ENCODE measurements at places on chromosomes 7 and 10.
A peak's percentile ranks its signal among the peaks of the same experiment; 100 is the strongest.

- no peak for DNase-seq
Measured at GRCh38 chr7:20085086-20085485, 132.1 kb downstream of the MACC1 start.

DNA sequence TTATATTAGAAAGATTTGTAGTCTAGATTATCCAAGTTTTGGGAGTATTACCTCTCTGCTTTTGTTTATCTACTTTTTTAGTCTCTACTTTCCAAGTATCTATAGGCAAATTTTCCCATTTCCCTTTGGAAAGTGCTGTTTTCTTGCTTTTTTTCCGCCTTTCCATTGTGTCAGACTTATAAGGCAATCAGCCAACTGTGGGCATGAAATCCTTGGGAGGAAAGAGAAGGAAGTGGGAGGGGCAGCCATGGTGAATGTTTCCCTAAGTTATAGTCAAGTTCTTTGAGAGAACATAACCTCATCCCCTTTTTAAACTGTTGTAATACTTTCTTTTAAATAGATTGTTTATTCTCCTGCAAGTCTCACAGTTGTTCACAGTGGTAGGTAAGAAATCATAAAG is 52.6 kb downstream of the PTEN start:
- DNase-seq, result no peak

DNA sequence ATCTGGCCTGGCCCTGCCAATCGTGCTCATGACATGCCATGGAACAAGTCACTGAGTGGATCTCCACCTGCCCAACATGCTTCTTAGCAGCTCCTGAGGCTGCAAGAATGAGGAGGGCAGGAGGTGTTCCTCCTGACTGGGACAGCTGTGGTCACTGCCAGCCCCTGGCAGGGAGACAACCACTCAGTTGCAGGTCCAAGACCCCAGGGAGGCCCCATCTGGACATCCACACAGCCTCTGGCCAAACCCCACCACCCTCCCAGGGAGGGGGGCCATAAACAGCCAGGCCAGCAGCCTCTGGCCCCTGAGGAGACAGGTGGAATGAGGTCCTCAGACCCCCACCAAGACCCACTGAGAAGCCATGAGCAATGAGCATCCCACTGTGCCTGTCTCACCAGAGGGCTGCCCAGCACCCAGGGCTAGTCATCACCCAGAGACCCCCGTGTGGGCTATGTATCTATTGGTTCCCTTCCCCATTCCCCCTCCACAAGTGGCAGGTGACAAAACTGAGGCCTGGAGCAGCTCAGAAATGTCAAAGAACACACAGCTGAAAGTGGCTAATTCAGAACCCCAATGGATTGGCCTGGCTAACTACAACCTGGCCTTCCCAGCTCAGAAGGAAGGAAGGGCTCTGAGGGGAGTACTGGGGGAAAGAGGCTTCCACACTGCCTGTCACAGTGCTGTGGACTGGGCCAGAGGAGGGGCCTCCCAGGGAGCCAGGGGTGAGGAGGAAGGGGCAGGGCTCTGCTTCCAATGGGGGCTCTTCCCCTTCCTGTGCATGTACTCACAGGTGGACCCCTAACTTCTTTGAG is 3.0 kb downstream of the GPRIN2 start:
- peak; percentile 7 for DNase-seq

GRCh38 chr10:29229258-29229705 is 59.6 kb upstream of the LYZL1 start:
- DNase-seq, result no peak

GRCh38 chr7:5557920-5558401 is 134.3 kb upstream of the TNRC18 start:
- peak; percentile 87 for DNase-seq

DNA sequence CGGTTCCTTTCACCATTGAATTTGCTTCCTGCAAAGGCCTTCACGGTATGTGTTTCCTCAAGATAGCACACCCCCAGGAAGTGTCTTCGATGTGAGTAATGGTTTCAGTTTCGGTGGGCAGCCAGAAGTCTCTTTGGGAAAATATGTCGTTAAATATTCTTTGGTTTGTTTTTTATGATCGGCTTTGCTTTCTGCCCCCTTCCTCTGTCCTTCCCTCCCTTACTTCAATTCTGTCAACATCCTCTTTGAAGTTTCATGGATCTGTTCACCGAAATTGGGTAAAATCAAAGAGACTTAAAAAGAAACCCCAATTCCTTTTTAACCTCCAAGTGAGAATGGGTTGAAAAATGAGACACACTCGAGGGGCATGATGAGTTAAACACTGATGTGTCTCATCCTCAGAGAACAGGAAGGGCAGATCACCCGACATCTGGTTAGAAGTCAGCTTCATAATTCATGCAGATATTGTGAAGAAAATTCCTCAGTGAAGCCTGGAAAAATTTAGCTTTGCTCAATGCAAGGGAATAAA is 170.8 kb upstream of the HABP2 start:
- peak; percentile 25 for DNase-seq

- no peak for DNase-seq
Measured at GRCh38 chr7:120684463-120684862, 173.5 kb downstream of the TSPAN12 start.

DNA sequence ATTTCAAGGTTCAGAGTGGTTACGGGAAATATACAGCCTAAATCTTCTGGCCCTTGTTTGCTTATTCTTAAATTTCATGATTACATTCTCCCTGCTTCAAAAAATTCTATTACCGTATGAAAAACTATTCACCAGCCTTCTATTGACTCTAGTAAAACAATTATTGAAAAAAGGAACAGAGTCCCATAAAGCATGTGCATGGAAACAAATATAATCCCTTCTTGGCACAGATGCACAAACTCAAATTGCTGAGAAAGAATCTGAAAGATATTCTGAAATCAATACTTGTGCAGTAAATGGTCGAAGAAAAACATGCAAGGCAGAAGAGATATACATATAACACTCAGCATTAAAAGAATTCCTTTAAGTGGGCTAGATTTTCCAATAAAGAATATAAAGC is 83.6 kb downstream of the LRRN3 start:
- DNase-seq, result no peak

DNA sequence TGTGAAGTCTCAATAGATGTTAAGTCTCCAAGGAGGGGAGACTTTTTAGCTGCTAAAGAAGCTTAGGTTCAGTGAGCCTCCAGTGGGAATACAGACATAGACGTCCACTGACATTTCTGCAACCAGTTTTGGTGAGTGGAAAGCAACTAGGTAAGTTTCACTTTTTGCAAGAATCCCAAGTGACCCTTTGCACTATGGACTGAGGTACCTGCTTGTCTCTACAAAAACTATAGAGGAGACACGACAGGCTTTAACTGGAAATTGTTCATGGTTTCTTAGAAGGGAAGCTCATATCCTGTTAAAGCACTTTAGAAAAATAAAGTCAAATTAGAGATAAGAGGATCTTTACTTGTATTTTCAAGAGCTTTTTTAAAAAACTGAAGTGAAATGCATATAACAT is 38.6 kb downstream of the GBF1 start:
- no peak for DNase-seq

GRCh38 chr10:3222626-3223025 is 50.0 kb upstream of the PITRM1 start:
- no peak for DNase-seq

DNA sequence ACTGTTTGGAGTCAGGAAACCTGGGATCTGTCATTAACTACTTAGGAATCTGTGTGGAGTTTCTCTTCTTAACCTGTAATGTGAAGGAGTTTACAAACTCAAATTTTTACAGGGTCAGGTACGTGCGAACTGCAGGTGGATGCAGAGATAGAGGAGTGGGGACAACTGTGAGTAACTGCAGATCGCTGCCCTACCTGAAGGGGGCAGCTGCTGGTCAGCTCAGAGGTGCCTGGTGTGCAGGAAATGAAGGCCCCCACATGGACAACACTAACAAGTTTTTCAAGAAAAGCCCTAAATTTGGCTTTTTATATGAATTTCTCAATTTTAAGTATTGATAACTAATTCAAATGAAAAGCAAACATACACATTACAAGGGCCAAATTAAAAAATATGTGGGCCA is 380.0 kb downstream of the REEP3 start:
- DNase-seq, result no peak

GRCh38 chr7:48691788-48692187 is 232.6 kb upstream of the CDC14C start:
- no peak for DNase-seq

- DNase-seq, result no peak
Measured at GRCh38 chr7:158123753-158124152, 463.9 kb downstream of the PTPRN2 start.

DNA sequence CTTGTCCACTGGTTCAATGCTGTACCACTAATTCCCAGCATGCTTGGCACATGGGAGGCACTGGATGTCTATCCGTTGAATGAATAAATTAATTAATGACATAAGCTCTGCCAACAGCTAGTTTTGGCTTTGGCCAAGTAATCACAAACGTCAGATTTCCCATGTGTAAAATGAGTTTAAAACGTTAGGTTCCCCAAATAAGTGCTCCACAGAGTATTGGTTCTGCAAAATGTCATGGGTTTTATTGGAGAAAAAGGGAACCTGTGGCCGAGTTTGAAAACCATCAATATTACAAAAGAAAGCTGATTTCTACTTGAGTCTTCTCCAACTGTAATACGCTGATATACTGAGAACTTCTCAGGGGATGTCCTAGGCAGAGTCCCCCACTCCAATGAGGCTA is 23.2 kb downstream of the ELMO1 start:
- DNase-seq, result no peak

DNA sequence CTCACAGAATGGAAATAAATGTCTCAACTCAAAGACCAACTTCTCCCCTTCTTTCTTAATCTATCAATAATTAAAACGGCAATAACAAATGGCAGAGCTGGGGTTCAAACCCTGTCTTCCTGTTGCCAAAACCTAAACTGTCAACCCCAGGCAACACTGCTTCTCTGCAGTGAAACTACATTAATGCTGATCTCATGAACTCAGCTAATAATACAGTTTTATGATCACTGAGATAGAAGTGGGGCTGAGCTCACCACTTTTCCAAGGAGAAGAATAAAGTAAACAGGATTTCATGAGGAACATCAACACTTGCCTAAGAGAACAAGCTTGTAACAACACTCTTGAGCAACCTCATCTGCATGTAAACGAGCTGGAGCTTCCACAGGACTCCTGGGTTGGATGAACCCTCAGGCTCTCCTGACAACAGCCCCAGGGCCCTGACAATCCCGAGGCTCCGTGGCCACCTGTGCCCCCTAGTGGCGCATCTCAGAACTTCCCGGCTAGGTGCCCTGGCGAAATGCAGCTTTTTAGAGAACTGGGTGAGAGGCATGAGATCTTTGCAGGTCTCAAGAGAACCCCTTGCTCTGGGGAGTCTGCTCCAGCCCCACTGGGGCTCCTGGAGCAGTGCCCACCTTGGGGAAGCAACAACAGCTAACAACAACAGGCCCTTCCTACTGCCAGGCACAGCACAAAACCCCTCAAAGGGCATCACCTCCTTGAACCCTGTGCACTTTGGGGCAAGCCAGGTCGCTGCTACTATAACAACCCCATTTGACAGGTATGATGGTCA is 169.3 kb downstream of the SH3PXD2A start:
- peak; percentile 78 for DNase-seq

DNA sequence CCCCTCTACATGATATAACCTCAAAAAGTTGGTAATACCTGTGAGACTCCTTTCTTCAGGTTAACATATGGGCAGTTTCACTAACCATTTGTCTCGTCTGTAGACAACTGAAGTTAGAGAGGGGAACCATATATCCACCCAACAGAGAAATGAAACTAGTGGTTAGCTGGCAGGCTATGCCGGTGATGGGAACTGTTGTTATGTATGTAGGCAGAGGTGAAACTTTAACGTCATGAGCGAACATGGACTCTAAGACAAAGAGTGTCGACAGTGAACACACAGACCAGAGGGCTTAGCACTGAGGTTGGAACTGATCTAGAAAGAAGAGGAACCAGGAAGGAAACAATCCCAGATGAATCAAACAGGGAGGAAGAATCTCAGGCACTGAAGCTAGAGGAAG is 112.4 kb downstream of the ELMO1 start:
- no peak for DNase-seq
